CD4-positive, alpha-beta T cell (primary cell): ENCODE measurements at places on chromosomes 7 and 10. TPM values are rescaled to one million over a fixed set of nuclear protein-coding genes. Genes with fewer than 3 reads are reported as not detected.
A peak's percentile ranks its signal among the peaks of the same experiment; 100 is the strongest.

GRCh38 chr10:31288962-31289361 lies 30.1 kb upstream of the ZEB1 start:
- no peaks in the 10 kb centered on the region for H3K4me1 ChIP-seq
- no peak for DNase-seq
- H3K27me3 ChIP-seq = no peaks in the 10 kb centered on the region
- no peak overlapping the region for H3K27ac ChIP-seq
- H3K36me3 ChIP-seq = no peaks in the 10 kb centered on the region
- H3K4me3 ChIP-seq = no peak overlapping the region

GRCh38 chr10:87659571-87660483 lies at the start of gene PAPSS2:
PAPSS2 (plus strand) TSS chr10:87659878; CDS start chr10:87659982, 104 bp downstream.
- peak; percentile 3 for DNase-seq
- H3K4me3 ChIP-seq = peak within 1 kb of the TSS; percentile 50
- no peak within 1 kb of the TSS for H3K27ac ChIP-seq

DNA sequence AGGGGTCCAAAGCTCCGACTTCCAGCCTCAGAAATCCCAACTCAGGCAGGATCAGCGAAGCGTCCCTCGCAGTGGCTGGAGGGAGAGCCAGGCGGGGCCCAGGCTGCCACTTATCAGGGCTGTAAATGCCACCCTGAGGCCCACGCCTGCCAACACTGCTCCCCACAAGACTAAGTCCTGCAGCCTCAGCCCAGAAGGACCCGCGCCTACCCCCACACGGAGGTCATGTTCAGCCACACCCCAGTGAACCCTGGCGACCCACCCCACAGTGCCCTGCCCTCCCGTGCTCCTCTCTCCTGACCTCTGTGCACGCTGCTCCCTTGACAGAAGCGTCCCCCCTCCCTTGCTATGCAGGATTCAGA lies 3.2 kb downstream of the PSMG3 start:
- H3K27ac ChIP-seq = no peak overlapping the region
- no peak for DNase-seq
- no peak overlapping the region for H3K4me3 ChIP-seq

DNA sequence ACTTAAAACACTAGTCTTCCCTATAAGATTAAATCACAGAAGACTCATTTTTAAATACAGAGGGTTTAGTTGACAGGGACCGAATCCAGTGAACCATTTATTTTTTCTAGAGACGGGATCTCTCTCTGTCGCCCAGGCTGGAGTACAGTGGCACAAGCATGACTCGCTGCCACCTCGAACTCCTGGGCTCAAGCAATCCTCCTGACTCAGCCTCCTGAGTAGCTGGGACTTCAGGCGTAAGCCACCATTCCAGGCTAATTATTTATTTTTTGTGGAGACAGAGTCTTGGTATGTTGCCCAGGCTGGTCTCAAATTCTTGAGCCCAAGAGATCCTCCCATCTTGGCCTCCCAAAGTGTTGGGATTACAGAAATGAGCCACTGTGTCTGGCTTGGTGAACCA lies 20.9 kb upstream of the LYZL1 start:
- H3K27me3 ChIP-seq = no peaks in the 10 kb centered on the region
- H3K4me3 ChIP-seq = no peak overlapping the region
- H3K27ac ChIP-seq = no peak overlapping the region
- H3K36me3 ChIP-seq = no peaks in the 10 kb centered on the region

DNA sequence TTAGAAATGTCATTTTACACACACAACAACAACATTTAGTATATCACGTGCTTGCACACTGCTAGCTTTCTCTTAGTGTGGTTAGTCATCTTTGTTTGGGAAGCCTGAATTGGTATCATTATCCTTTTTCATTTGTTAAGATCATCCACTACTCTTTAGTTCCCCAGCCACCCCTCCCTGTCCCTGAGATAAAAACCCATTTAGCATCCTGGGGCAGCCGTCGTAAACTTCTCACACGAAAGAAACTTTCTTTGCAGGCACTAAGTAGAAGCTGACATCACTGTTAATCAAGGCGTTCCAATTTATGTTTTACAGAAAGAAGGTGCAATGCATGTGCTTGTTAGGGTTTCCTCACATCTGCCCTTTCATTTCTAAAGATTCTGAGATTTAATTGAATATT lies 475.1 kb upstream of the FZD8 start:
- no peak overlapping the region for H3K4me3 ChIP-seq
- DNase-seq = no peak
- H3K27me3 ChIP-seq = no peaks in the 10 kb centered on the region
- H3K27ac ChIP-seq = no peak overlapping the region

GRCh38 chr10:84225427-84226173 lies at the start of gene LRIT2:
LRIT2 (minus strand) TSS chr10:84225544; CDS start chr10:84225520, 24 bp downstream.
- H3K4me3 ChIP-seq = no peak within 1 kb of the TSS
- H3K27ac ChIP-seq = no peak within 1 kb of the TSS
- no peaks in the 10 kb centered on the region for H3K4me1 ChIP-seq
- DNase-seq = no peak

- H3K4me1 ChIP-seq = peaks cover 7% of the 10 kb centered on the region
- H3K27ac ChIP-seq = no peak overlapping the region
- no peak overlapping the region for H3K4me3 ChIP-seq
- no peak for DNase-seq
- peaks cover 1% of the 10 kb centered on the region for H3K36me3 ChIP-seq
- no peaks in the 10 kb centered on the region for H3K27me3 ChIP-seq
Observed at GRCh38 chr7:96663457-96663856, 46.2 kb downstream of the SEM1 start.

DNA sequence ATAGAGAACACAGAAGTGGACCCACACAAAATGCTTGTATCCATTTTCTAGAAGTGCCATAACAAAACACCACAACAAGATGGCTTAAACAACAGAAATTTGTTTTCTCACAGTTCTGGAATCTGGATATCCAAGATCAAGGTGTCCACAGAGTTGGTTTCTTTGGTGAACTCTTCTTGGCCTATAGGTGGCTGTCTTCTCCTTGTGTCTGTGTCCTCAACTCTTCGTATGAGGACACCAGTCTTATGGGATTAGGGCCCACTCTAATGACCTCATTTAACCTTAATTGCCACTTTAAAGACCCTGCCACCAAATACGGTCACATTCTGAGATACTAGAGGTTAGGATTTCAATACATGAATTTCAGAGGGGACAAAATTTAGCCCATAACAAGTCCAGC lies 30.8 kb upstream of the C10orf71 start:
- H3K27ac ChIP-seq = no peak overlapping the region
- H3K36me3 ChIP-seq = no peaks in the 10 kb centered on the region
- no peak overlapping the region for H3K4me3 ChIP-seq
- DNase-seq = no peak

GRCh38 chr10:30788307-30788706 lies 158.8 kb upstream of the LYZL2 start:
- H3K4me3 ChIP-seq = no peak overlapping the region
- DNase-seq = no peak
- peaks cover 35% of the 10 kb centered on the region for H3K4me1 ChIP-seq
- no peak overlapping the region for H3K27ac ChIP-seq
- H3K27me3 ChIP-seq = no peaks in the 10 kb centered on the region

DNA sequence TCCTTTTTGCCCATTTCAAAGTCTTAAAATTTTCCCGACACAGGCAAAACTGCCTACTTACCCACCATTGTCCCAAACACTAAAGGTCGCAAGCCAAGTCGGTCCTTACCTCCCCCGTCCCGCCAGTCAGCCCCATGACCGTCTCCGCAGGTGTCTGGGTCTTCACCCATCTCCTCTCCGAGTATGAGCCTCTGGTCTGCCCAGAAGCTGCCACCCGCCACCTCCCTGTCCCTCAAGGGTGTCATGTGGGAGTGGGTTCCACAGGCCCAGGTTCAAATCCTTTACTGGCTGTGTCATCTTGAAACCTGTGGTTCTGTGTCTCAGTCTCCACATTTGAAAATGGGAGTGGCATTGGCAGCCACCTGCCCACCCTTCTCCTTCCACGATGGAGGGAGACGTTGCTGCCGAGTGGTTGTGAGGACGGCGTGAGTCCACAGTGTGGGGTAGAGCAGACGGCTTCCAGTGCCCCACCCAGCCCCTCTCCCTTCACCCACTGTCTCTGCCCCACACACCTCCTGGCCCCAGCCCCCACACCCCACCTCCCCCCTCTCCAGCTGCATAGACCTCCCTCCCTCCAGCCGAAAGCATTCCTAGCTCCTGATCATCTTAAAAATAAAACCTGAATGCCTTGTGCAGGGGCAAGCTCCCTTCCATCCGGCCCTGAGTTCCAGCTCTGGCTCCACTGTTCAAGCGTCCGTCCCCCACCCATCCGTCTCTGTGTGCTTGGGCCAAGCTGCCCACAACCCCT lies 35.3 kb downstream of the FOXL3 start:
- DNase-seq = no peak
- H3K4me1 ChIP-seq = peaks cover 10% of the 10 kb centered on the region
- H3K4me3 ChIP-seq = no peak overlapping the region
- H3K27me3 ChIP-seq = no peaks in the 10 kb centered on the region

GRCh38 chr7:81534446-81534845 lies 235.4 kb downstream of the HGF start:
- no peaks in the 10 kb centered on the region for H3K4me1 ChIP-seq
- no peaks in the 10 kb centered on the region for H3K36me3 ChIP-seq
- no peak for DNase-seq
- no peak overlapping the region for H3K4me3 ChIP-seq
- H3K27ac ChIP-seq = no peak overlapping the region

DNA sequence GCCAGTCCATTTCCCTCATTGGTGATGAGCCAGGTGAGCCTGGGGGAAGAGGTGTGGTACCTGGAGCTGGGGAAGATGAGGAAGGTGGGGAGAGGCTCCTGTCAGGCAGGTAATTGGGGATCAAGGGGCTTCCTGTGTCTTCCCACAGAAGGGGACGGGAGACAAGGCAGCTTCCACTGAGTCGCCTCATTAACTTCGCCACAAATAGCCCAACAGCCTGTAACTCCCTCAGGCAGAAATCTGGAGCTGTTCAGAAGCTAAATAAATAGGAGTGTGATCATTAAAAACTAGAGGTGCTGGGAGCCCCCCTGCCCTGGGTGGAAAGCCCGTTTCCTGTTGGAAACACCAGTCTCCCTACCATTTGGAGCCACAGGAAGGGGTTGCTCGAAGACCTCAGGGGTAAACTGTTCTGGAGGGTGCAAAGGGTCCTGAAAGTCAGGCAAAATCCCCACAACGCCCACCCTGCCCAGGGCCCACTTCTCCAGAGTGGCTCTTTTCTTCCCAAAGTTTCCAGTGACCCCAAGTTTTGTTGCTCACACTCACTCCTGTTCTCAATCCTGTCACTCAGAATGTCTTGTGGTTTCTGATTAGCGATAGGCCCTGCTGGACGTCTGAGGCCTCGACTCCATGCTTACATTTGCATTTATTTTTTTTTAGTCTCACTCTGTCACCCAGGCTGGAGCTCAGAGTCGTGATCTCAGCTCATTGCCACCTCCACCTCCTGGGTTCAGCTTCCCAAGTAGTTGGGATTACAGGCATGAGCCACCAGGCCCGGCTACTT lies 25.7 kb downstream of the UNC5B start:
- no peak for DNase-seq
- H3K4me3 ChIP-seq = no peak overlapping the region
- H3K4me1 ChIP-seq = peaks cover 3% of the 10 kb centered on the region
- no peak overlapping the region for H3K27ac ChIP-seq
- no peaks in the 10 kb centered on the region for H3K36me3 ChIP-seq
- no peaks in the 10 kb centered on the region for H3K27me3 ChIP-seq

DNA sequence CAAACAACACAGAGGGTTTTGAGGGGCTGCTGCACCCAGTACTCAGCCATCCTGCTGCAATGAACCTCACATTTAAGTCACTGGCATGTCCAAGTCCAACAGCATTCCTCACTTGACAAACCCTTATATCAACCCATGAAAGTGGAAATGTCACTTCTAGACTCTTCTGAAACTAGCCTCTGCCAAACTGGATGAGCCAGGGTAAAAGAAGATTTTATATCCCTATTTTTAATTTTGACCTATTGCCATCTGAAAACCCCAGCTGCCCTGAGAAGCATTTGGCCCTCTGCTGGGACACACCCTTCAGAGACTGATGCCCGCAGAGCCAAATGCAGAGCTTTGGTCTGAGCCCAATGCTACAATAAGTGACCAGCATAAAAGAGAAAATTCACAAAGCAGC lies 201.1 kb downstream of the ANK3 start:
- no peaks in the 10 kb centered on the region for H3K27me3 ChIP-seq
- H3K4me1 ChIP-seq = no peaks in the 10 kb centered on the region
- H3K4me3 ChIP-seq = no peak overlapping the region
- no peak for DNase-seq

- H3K4me1 ChIP-seq = peaks cover 82% of the 10 kb centered on the region
- no peak overlapping the region for H3K4me3 ChIP-seq
- H3K36me3 ChIP-seq = no peaks in the 10 kb centered on the region
- no peaks in the 10 kb centered on the region for H3K27me3 ChIP-seq
- DNase-seq = no peak
Observed at GRCh38 chr10:79148452-79149344, 79.9 kb downstream of the ZMIZ1 start.

GRCh38 chr10:132752378-132752777 lies 33.6 kb downstream of the NKX6-2 start:
- no peak overlapping the region for H3K4me3 ChIP-seq
- H3K27ac ChIP-seq = no peak overlapping the region
- H3K27me3 ChIP-seq = no peaks in the 10 kb centered on the region
- no peak for DNase-seq

DNA sequence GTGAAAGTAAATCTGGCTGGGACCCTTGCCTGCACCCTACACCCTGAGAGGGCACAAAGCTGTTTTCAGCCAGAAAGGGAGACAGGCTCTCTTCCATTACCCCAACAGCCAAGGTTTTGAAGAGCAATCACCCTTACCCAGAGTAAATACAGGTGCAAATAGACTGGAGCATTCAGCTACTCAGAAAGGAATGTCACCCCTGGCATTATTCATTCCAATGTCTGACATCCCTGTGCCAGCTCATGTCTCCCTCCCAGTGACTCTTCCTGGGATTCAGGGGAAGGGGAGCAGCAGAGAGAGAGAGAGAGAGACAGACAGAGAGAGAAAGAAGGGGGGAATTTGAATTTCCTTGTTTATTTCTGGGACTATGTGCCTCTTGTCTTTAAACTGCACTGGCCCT lies 611.8 kb downstream of the SORCS3 start:
- H3K36me3 ChIP-seq = no peaks in the 10 kb centered on the region
- no peak overlapping the region for H3K27ac ChIP-seq
- H3K4me3 ChIP-seq = no peak overlapping the region
- no peaks in the 10 kb centered on the region for H3K4me1 ChIP-seq

DNA sequence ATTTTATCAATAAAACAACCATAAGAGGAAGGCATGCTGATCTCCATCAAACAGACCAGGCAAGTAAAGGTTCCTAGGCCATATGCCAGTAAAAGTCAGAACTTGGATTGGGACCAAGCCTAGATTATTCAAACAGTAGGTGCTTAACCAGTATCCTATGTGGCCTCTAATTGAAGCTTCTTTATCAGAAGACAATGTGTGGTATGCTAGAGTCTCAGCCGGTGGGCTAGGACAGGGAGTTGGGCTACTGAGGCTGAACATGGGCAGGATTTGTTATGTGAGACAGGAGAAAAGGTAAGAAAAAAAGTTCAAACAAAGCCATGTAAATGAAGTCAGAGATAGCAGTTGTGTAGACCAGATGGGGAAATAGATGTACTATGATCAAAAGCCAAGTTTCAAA lies 413.7 kb upstream of the GHITM start:
- no peak for DNase-seq
- no peak overlapping the region for H3K27ac ChIP-seq
- no peaks in the 10 kb centered on the region for H3K4me1 ChIP-seq
- no peaks in the 10 kb centered on the region for H3K27me3 ChIP-seq
- H3K4me3 ChIP-seq = no peak overlapping the region

- DNase-seq = peak; percentile 6
- no peaks in the 10 kb centered on the region for H3K27me3 ChIP-seq
- no peaks in the 10 kb centered on the region for H3K36me3 ChIP-seq
Observed at GRCh38 chr7:67484244-67484751, 487.7 kb downstream of the TYW1 start.

Gene CYP26C1
- not detected for total RNA-seq

Gene SPAG6
- not detected for total RNA-seq

Gene NRG3
- not detected for total RNA-seq

Gene SBDS
- 474 TPM for total RNA-seq

Gene CYP3A7
- total RNA-seq = not detected

Gene PHTF2
- 22.6 TPM for total RNA-seq

Gene CYP2E1
- 1.6 TPM for total RNA-seq

Gene PNLIPRP1
- total RNA-seq = not detected
